Cortex of kidney (tissue), 1 donor: ENCODE measurements at places on chromosomes 7 and 10.

- no peak for DNase-seq
These were observed 123.9 kb downstream of the DOCK4 start for GRCh38 chr7:112082306-112082705.

GRCh38 chr10:133198621-133199487, 31.2 kb upstream of the UTF1 start:
- DNase-seq = no peak

GRCh38 chr7:4681218-4681851, 760 bp upstream of the FOXK1 start:
- no peak for DNase-seq

- DNase-seq = no peak
These were observed 368.5 kb upstream of the MYO3A start for GRCh38 chr10:25565570-25565969.

- DNase-seq = no peak
These were observed 6.2 kb downstream of the HHEX start for GRCh38 chr10:92695679-92696605.

DNA sequence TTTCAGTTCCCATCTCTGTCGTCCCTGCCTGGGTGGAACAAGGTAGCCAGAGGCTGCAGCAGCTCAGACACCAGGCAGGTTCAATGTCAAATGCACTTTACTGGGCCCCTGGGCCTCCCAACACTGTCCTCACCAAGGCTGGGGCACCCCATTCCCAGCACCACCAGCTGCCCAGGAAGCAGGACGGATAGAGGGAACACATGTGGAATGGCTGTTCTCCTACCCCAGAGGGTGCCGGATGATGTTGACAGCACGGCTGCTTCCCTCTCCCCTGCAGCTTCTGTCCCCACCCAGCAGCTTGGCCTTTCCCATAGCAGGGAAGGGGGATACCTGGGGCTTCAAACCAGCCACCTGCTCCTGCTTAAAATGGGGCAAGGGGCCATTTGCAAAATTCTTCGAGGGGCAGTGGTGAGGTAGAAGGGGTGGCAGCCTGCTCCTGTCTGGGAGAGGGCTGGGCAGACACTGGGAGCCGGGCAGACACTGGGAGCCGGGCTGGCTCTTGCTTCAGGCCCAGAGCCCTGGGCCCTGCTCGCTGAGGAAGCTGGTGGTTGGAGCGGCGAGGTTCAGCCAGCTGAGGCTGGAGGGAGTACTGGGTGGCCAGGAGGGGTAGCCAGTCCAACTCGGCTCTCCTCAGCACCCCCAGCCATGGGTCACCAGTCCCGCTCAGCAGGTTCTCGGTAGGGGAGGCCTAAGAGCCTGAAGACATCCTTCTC, 9.1 kb downstream of the POLL start:
- DNase-seq = no peak

GRCh38 chr10:59242991-59243390, 66.5 kb downstream of the PHYHIPL start:
- DNase-seq = no peak

DNA sequence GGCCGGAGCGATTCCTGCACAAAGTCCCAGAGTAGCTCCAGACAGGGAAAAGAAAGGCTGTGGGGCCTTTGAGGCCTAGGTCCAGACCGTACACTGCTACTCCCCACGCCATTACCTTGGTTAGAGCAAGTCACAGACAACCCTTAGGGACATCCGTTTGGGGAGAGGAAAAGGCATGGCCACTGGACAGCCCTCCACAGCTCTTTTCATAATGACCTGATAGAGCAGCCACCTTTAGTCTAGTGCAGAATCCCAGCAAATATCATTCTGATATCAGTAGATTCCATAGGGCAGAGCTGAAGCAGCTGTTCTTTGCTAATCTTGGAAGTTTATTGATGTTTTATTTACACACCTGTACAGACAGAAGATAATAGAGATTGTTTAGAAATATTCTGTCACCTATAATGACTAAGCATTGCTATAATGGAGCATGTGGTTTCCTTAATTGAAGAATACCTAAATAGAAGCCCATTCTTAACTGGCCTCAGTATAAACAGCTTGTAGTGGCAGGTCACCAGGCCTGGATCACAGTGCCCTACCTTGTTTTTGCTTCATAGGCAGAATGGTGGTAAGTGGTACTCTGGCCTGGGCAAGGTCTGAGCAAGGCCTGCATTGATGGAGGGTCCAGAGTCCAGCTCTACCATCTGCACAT, 27.9 kb downstream of the OGDH start:
- DNase-seq = no peak

- DNase-seq = no peak
These were observed 2.3 kb downstream of the HKDC1 start for GRCh38 chr10:69222157-69223027.

DNA sequence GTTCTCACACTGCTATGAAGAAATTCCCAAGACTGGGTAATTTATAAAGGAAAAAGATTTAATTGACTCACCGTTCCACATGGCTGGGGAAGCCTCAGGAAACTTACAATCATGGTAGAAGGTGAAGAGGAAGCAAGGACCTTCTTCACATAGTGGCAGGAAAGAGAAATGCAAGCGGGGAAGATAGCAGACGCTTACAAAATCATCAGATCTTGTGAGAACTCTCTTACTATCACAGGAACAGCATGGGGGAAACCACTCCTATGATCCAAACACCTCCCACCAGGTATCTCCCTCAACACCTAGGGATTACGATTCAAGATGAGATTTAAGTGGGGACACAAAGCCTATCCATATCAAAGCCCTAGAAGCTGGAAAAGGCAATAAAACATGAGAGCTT, 130.8 kb downstream of the MDFIC start:
- DNase-seq = no peak

GRCh38 chr7:91557789-91558404, 293.7 kb downstream of the FZD1 start:
- no peak for DNase-seq

DNA sequence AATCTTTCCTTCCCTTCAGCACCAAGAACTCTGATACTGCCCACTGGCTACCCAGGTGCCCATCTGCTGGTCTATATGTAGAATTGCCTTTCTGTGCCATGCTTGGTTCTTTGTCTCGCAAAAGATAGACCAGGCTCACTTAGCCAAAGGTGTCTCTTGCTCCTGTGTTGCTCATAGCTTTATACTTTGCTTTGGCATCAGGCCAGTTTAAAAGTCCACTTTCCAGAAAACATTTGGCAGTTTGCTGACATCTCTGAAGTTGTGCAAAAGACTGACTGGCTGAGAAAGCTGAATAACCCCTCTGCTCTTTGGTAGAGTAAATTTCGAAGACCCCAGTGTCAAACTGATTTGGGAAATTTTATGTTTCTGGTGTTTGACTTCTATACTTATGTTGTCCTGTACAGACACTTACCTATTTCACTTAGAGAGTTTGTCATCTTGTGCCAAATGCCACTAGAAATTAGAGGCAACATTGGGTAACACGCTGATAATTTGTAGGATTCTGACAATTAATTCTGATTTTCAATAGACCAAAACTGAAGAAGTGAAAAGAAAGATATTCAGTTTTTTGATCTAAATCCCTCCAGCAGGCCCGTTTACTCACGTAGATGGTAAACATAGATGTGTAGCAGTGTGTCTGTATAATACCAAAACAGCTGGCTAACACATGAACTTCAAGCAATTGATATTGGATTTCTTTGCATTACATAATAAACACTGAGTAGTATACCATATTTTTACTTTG, 91.1 kb downstream of the CPED1 start:
- DNase-seq = no peak

DNA sequence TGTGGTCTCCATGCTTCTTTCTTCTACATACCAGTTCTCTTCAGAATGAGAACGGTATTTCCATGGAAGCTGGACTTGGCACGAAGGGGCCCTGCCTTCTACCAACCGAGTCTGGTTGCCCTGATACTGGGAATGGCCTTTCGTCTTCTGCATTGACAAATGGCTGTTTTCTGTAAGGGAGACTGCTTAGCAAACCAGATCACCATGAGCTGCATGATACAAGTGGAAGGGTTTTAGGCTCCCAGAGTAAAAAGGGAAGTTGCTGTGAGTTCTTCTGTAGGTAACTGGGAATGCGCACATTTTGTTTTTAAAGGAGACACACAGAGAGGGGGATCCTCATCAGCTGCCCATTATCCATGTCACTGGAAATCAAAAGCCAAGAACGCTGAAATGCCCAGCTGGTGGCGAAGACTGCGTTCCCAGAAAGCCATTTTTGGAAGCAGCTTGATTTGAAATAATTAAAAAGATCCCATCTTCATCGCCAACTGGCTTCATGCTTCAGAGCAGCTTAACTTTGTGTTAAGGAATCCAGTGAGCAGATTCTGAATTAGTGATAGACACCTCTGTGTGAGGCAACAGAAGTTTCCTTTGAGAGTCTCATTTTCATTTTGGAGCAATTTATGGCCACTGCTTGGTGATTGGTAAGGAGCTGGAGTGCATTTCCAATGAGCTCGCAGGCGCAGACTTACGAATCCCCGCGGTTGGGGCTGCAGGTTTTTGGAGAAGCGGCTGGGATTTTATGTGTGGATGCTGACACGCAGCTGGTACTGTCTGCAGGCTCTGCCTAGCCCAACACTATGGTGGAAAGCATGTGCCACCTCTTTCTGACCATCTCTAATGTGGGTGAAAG, 672.7 kb upstream of the FOXK1 start:
- no peak for DNase-seq

- DNase-seq = no peak
These were observed 687 bp downstream of the HELLS start for GRCh38 chr10:94546049-94546900.

DNA sequence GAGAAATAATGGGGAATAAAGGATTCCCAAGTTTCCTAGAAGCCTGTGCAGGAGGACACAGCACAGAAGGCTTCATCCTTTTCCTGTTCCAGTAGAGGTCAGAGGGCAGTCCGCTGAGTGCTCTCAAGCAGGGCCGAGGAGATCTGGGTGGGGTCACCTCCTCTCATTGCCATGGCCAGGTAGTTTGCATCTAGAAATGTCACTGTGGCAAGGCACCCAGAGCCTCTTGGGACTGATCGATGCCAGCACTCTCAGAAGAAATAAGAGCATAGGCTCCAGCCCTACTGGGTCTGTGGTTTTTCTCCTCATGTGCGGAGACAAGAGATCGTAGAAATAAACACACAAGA, 7.9 kb downstream of the NUB1 start:
- no peak for DNase-seq

DNA sequence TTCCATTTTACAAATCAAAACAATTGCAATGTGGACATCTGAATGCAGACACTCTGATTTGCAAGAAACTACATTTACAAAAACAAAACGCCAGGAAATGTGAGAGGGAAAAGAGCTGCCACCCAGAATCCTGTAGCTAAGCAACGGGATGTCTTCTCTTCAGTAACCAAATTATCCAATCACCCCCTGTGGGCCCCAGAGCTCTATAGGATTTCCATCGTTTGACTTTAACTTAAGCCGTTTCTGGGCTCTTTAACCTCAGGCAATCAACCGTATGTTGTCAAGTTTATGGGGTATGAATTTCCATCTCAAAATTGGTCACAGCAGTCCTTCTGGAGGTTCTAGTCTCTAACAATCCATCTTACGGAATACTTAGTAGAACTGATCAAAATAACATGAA, 240.5 kb downstream of the ETV1 start:
- no peak for DNase-seq
